T-cell (primary cell): ENCODE measurements at places on chromosomes 1 and 21.

- DNase-seq = no peak
These were observed 423.5 kb upstream of the PROX1 start for GRCh38 chr1:213564215-213564659.

- DNase-seq = peak; percentile 3
These were observed 1423.4 kb downstream of the NCAM2 start for GRCh38 chr21:22421416-22422180.

DNA sequence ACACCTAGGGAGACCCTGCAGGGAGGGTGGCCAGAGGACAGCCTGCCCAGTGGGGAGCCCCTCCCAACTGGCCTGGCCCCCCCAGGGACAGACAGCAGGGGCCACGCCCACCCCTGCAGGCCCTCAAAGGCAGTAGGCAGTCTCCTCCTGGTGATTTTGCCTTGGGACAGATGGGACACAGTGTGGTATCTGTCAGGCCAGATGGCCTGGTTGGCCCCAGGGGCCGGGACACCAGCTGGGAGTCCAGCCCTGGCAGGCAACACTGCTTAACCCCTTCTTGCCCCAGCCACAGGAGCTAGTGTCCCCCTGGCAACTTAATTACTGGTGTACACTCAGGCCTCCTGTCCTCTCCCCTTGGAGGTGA lies 17.8 kb downstream of the IFFO2 start:
- no peak for DNase-seq

DNA sequence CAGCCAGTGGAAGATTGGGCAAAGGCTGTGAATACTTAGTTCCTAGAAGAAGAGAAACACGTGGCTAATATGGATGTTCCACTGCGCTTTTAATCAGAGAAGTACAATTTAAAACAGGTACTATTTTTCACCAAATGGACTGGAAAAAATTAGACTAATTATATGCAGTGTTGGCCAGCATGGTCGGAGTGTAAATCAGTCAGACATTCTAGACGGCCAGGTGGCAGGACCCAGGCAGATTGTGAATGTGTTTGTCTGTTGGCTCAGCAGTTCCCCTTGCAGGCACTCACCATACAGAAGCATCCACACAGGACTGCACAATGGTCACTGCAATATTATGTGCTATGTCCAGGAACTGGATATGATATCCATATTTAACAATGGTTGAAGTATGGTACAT lies 23.9 kb upstream of the SLC25A34 start:
- DNase-seq = no peak

DNA sequence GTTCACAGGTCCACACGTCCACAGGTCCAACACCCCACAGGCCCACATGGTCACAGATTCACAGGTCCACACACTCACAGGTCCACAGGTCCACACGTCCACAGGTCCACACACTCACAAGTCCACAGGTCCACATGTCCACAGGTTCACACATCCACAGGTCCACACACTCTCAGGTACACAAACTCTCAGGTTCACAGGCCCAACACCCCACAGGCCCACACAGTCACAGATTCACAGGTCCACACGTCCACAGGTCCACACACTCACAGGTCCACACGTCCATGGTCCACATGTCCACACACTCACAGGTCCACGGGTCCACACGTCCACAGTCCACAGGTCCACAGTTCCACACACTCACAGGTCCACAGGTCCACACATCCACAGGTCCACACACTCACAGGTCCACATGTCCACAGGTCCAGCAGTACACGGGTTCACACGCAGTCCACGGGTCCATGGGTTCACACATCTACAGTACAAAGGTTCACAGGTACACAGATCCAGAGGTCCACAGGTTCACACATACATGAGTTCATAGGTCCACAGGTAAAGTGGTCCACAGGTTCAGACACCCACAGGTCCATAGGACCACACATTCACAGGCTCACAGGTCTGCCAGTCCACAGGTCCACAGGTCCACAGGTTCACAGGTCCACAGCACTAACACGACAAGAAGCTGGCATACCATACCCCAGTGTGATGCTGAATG lies 39.3 kb upstream of the COL6A2 start:
- no peak for DNase-seq

- no peak for DNase-seq
These were observed 33.5 kb upstream of the KLF17 start for GRCh38 chr1:44084998-44085675.

GRCh38 chr1:187001198-187001889 lies 172.6 kb downstream of the PLA2G4A start:
- DNase-seq = no peak

- no peak for DNase-seq
These were observed 165.5 kb upstream of the NR5A2 start for GRCh38 chr1:199862047-199862446.

GRCh38 chr1:55876276-55877060 lies 661.3 kb upstream of the USP24 start:
- no peak for DNase-seq

DNA sequence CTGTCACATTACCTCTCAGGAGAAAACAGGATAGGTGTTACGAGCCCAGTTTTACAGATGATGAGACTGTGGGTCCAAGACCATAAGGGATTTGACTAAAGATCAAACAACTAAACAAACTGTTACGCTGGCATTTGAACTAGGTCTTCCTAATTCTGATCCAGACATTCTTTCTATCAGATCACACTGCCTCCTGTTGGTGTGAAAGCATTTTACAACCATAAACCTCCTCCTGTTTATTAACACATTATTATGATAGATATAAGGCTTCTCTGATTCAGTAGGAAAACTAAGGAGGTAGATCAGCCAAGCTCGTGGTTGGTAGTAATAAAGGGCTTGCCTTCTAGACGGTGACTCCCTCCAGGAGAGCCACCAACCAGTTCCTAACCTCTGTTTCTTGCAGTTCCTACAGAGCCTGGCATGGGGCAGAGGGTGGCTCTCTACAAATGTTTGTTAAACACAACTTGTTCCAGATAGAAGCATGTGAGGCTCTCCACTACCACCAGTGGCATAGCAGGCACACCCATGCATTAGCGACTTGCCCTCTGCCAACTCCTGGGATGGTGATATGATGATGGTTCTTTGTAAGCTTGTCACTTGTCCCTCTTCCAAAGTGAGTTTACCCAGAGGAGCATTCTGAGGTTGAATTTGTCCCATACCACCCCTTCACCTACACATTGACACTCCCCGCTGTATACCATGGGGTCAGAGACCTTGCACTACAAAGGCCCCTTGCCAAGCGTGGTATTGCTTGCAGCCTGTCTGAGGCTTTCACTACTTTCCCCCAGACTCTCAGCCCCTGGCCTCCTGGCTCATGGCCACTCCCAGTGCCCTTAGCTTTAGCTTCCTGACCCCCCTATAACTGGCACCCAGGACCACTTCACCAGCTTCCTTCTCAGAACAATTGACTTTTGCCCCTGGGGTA lies 96.4 kb upstream of the HOOK1 start:
- DNase-seq = no peak

DNA sequence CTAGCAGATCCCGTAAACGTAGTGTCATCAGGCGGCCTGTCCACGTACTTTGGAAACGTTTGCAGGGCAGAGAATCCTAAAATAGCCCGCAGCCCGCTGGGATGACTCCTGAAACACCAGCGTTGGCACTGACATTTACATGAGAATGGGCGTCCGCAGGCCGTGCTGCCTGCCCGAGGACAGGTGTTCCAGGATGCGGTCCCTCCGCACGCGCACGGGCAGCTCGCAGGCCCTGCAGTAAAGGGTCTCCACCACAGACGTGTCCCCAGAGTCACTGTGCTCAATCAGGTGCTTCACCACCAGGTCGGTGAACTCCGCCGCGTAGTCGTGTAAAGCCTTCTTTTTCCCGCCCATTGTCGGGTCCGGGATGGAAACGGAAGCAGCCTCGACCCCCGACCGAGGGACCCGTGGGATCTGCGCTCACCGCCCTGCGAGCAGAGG lies 5.8 kb upstream of the CCDC27 start:
- DNase-seq = no peak

GRCh38 chr1:112508278-112509004 lies at the start of gene WNT2B:
WNT2B (plus strand) TSS chr1:112508965; CDS start chr1:112509263, 298 bp downstream.
- DNase-seq = peak; percentile 45

DNA sequence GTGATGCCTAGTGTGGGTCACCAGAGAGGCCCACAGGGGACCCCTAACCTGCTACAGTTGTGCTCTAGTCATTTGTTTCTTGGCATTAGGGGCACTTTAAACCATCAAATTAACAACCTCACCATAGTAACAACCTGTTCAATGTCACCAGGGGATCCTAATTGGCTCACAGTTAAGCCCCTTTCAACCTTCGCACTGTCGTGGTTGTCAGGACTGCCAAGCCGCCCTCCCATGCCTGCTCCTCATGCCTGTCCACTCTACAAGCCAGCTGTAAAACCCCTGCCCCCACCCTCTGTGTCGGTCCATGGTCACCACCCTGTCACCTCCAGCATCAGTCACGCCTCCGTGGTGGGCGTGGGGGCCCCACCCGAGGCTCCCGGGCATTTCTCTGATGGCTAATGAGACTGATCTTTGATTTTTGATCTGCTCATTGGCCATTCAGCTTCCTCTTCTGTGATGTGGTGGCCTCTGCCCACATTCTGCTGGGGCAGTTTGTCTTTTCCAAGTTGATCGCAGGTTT lies 96.6 kb downstream of the WDR4 start:
- DNase-seq = no peak

DNA sequence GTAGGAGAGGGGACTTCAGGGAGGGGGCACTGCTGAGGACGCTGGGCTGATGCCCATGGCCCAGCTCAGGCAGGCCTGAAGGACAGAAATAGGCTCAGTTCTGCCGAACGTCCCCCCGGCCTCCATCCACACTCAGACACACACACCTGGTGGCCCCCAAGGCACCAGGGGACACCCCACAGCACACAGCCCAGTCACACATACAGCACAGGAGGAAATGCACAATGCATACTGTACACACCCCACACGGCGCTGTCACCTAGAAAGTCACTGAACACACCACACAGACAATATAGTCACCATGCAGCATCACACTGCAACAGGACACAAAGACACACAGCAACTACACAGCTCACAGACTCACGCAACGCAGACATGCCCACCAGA lies 562 bp downstream of the SYTL1 start:
- peak; percentile 29 for DNase-seq

DNA sequence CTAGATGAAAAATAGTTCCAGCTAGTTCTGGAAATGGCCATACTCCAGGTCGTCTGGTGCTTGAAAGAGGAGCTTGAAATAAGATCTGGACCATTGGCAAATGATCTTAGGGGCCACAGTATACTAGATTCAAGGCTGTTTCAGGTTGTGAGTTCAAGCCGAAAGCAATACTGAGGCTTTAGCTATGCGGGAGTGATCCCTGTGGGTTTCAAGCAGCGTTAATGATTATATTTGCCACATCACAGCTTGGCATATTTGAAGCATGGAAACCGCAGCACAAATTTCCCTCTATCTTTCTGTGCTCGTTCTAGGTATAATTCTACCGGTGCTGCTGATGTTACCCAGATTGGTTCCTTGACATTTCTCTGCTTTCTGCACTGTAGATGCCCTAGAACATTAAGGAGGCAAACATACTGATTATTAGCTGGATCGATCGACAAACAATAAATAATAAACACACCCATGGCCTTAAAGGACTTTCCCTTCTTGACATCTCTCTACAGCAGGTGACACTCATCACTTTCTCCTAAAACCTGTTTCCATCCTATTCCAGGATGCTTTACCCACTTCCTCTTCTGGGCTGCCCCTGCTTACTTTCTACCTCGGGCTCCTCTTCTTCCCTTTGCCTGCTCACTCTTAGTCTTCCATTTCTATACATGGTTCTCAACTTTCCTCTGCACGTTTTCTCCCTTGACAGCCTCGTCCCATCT lies 40.6 kb upstream of the LYST start:
- DNase-seq = no peak

DNA sequence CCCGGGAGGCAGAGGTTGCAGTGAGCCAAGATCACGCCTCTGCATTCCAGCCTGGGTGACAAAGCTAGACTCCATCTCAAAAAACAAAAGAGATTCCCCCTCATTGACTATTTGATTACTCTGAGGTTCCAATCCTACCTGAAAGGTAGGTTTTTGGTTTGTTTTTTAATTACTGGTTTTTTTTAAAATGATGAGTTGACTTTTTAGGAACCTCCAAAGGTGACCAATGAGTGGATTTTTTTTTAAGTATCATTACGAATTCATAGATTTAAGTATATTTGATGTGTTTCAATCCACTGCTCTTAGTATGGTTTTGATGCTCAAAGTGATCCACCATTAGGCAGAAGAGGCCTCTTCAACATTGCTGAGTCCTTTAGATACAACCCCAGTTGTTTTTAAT lies 47.9 kb upstream of the LAX1 start:
- no peak for DNase-seq

- DNase-seq = peak; percentile 70
These were observed at the start of gene TNFRSF14 for GRCh38 chr1:2556277-2556677. TNFRSF14 (plus strand) TSS chr1:2556371; CDS start chr1:2556665, 294 bp downstream.

GRCh38 chr21:34835526-34835925 lies 166.7 kb downstream of the CLIC6 start:
- no peak for DNase-seq

GRCh38 chr1:169326956-169327268 lies 40.7 kb downstream of the NME7 start:
- no peak for DNase-seq
